Mucosa of gallbladder (tissue), 1 donor: ENCODE measurements at places on chromosomes 12 and 14. TPM values are rescaled to one million over a fixed set of nuclear protein-coding genes. Genes with fewer than 3 reads are reported as not detected.

Gene SLCO1B1
- 0.12 TPM for total RNA-seq

Gene TMEM119
- total RNA-seq, result 10.6 TPM

Gene ZBTB39
- total RNA-seq, result 5.7 TPM

Gene SBNO1
- total RNA-seq, result 29.7 TPM

Gene ZDHHC22
- 0.09 TPM for total RNA-seq

Gene CLEC14A
- total RNA-seq, result 18.6 TPM

Gene ARL6IP4
- 169 TPM for total RNA-seq

Gene SERPINA3
- total RNA-seq, result 101 TPM

Gene PLCZ1
- not detected for total RNA-seq

Gene KRT2
- total RNA-seq, result not detected

Gene MUCL1
- total RNA-seq, result not detected

Gene TTC9
- total RNA-seq, result 8.1 TPM

Gene KRT79
- total RNA-seq, result not detected

Gene SIRT4
- total RNA-seq, result 3.8 TPM

Gene RHOJ
- 10.4 TPM for total RNA-seq

Gene PRH1
- total RNA-seq, result 13.8 TPM

Gene PDZRN4
- 10.6 TPM for total RNA-seq

Gene MAP3K9
- 9.9 TPM for total RNA-seq

Gene CLEC4C
- not detected for total RNA-seq

Gene LGR5
- not detected for total RNA-seq

Gene SLC10A1
- 0.86 TPM for total RNA-seq

Gene APAF1
- 22.3 TPM for total RNA-seq

Gene TMEM52B
- total RNA-seq, result 0.86 TPM

Gene ITGB7
- total RNA-seq, result 5.8 TPM

Gene KCNMB4
- total RNA-seq, result 3.1 TPM

Gene UNC79
- 0.37 TPM for total RNA-seq

Gene CDKN3
- 2.1 TPM for total RNA-seq

Gene PLXNC1
- total RNA-seq, result 17.6 TPM

Gene CFAP54
- 0.86 TPM for total RNA-seq

Gene ASCL1
- total RNA-seq, result not detected

Gene ADIPOR2
- 64.2 TPM for total RNA-seq

Gene KRT75
- not detected for total RNA-seq

Gene PRB2
- not detected for total RNA-seq
